Tracheal epithelial cell (primary cell): ENCODE measurements at places on chromosomes 4 and X. TPM values are rescaled to one million over a fixed set of nuclear protein-coding genes. Genes with fewer than 3 reads are reported as not detected.

Gene NUDT9
- 10.8 and 15.8 TPM in 2 replicates for total RNA-seq

Gene TMEM271
- total RNA-seq = not detected in 2 replicates

Gene ATP5ME
- total RNA-seq = 79.8 and 92.3 TPM in 2 replicates

Gene RAB41
- total RNA-seq = not detected in 2 replicates

Gene HSD17B13
- total RNA-seq = not detected in 2 replicates

Gene IQSEC2
- 4.1 and 9.8 TPM in 2 replicates for total RNA-seq

Gene SETD7
- 41.0 and 49.0 TPM in 2 replicates for total RNA-seq

Gene PRPS1
- total RNA-seq = 20.5 and 31.1 TPM in 2 replicates

Gene CCDC110
- total RNA-seq = under 0.01 TPM in 2 replicates

Gene GPAT3
- 3.2 and 4.8 TPM in 2 replicates for total RNA-seq

Gene RAB39B
- under 0.01 and 0.21 TPM in 2 replicates for total RNA-seq

Gene PABPC5
- 0.24 TPM in 1 of 2 replicates, not detected in the other for total RNA-seq

Gene TLR10
- total RNA-seq = under 0.01 TPM in 1 of 2 replicates, not detected in the other

Gene PLXNA3
- 11.3 TPM in 2 replicates for total RNA-seq

Gene SPP1
- total RNA-seq = 2.3 and 139 TPM in 2 replicates

Gene HHIP
- total RNA-seq = 0.96 TPM in 1 of 2 replicates, not detected in the other

Gene COL4A6
- 24.1 and 26.9 TPM in 2 replicates for total RNA-seq

Gene MMAA
- total RNA-seq = 1.5 and 2.4 TPM in 2 replicates

Gene SMPX
- total RNA-seq = not detected in 2 replicates

Gene SYTL5
- 0.48 and 3.6 TPM in 2 replicates for total RNA-seq

Gene FAM184B
- not detected in 2 replicates for total RNA-seq

Gene QRFPR
- total RNA-seq = 0.24 TPM in 1 of 2 replicates, not detected in the other

Gene NPNT
- 1.1 and 8.9 TPM in 2 replicates for total RNA-seq

Gene CTAG1B
- total RNA-seq = not detected in 2 replicates

Gene SYNPO2
- 0.21 and 0.24 TPM in 2 replicates for total RNA-seq

Gene CCDC149
- total RNA-seq = 1.9 and 2.7 TPM in 2 replicates

Gene PPP1R3F
- total RNA-seq = 3.2 and 5.5 TPM in 2 replicates

Gene TEC
- 0.43 and 0.48 TPM in 2 replicates for total RNA-seq

Gene TCP11X1
- total RNA-seq = not detected in 2 replicates

Gene MTMR1
- total RNA-seq = 21.9 and 24.5 TPM in 2 replicates

Gene SLC7A11
- total RNA-seq = 27.2 and 98.0 TPM in 2 replicates

Gene ASB12
- total RNA-seq = not detected in 2 replicates

Gene LONRF3
- 0.21 and 1.7 TPM in 2 replicates for total RNA-seq

Gene SPINK2
- not detected in 2 replicates for total RNA-seq

Gene LRRC66
- under 0.01 and 0.43 TPM in 2 replicates for total RNA-seq

Gene CPZ
- 0.48 TPM in 1 of 2 replicates, not detected in the other for total RNA-seq

Gene OTUD6A
- total RNA-seq = not detected in 2 replicates

Gene MND1
- 1.9 and 4.0 TPM in 2 replicates for total RNA-seq

Gene TKTL1
- total RNA-seq = not detected in 2 replicates

Gene VCX
- not detected in 2 replicates for total RNA-seq

Gene CENPI
- 1.7 and 3.9 TPM in 2 replicates for total RNA-seq

Gene MAOA
- total RNA-seq = 59.8 and 243 TPM in 2 replicates

Gene TLR6
- 0.48 and 0.64 TPM in 2 replicates for total RNA-seq

Gene GNRHR
- total RNA-seq = 0.43 TPM in 1 of 2 replicates, not detected in the other

Gene MEPE
- not detected in 2 replicates for total RNA-seq

Gene NPY5R
- under 0.01 TPM in 1 of 2 replicates, not detected in the other for total RNA-seq
